ENCODE measurements at places on chromosomes 3 and 15.

- DNase-seq: no peak
These were observed 20.0 kb downstream of the TRIM71 start for GRCh38 chr3:32837789-32838188.

DNA sequence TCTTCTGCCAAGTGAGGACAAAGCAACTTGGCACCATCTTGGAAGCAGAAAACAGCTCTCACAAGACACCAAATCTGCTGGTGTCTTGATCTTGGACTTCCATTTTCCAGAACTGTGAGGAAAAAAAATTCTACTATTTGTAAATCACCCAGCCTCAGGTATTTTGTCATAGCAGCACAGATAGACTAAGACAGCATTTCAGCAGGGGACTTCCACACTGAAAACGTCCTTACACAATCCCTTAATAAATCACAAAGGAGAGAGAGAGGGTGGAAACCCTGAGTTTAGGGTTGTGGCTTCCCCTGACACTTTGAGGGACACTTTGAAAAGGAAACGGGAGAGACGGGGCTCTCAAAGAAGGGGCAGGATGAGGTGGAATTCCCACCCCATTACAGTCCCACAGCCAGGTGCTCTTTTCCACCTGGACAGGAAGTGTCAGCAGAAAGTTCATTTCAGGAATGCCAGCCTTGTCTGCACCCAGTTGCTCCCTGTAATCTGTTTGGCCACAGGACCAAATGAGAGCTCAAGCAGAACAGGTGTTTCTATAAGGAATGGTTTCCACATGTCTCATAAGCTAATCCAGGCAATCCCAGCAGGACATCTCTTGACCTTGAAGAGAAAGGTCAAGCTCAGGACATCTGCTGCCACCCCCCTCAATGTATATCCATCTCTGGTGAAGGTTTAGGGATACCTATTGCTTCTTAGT, 51.3 kb downstream of the MYLK start:
- no peak for DNase-seq

GRCh38 chr3:34068505-34068904, 270.1 kb downstream of the PDCD6IP start:
- DNase-seq: no peak

- DNase-seq: no peak
These were observed 52.2 kb upstream of the STXBP5L start for GRCh38 chr3:120855665-120856437.

DNA sequence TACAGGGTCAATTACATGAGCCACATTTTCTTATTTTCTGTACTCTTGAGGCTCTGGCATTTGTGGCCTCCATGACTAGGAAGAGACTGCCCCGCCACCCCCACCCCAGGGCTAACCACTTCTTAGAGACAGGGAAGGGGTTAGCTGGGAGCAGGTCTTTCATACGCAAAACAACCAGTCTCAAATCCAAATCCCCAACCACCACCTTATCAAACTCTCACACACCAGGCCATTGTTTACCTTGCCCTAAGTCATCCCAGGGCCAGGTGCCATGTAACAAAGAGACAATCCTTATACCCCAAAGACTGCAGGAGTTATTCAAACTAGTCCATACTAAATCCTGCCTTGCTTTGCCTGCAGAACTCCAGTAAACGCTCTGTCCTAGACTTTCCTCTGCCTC, 77.8 kb downstream of the B3GNT5 start:
- no peak for DNase-seq

- DNase-seq: no peak
These were observed 107.5 kb downstream of the WNT7A start for GRCh38 chr3:13772321-13772745.

DNA sequence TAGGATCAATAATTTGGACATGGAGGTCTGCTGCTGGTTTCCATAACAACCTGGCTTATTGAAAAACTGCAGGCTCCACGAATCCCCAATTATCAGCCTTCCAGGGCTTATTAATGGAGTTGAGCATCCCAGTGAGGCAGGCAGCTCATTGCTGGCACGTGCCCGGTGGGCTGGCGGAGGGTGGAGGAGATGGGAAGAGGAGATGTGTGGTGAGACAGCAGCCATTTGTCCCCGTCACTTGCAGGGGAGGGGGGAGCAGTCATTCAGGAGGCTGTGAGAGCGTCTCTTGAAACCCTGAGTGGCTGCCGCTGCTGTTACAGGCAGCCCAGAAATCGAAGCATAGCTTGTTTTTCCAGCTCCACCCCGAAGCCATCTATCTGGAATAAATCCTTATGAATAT, 70.6 kb downstream of the GAP43 start:
- no peak for DNase-seq

DNA sequence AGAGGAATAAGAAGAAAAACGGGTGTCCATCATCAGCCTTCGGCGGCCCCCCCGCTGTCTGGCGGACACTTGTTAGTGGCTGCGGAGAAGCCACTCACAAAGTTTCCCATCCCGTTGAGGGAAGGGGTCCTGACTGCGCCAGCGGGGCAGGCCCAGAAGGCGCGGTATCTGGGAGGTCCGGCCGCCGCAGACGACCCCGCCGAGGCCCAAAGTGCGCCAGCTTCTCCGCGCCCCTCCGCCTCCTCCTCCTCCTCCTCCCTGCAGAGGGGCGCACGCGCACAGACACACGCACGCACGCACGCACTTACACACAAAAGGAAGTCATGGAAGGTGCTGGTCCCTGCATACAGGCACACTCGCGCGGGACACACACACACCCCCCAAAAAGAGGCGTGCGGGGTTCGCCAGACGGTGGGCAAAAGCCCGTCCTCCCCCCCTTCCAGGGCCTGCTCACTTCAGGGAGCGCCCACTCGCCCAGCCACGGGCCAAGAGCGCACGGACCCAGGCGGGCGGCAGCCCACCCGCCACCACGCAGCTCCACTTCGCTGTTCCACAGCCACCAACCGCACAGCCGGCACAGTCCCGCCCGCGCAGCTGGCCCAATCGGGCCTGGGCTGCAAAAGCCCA, 18.0 kb downstream of the ZNF148 start:
- peak; percentile 85 for DNase-seq

- DNase-seq: no peak
These were observed 6.0 kb downstream of the CCR2 start for GRCh38 chr3:46359733-46360493.

DNA sequence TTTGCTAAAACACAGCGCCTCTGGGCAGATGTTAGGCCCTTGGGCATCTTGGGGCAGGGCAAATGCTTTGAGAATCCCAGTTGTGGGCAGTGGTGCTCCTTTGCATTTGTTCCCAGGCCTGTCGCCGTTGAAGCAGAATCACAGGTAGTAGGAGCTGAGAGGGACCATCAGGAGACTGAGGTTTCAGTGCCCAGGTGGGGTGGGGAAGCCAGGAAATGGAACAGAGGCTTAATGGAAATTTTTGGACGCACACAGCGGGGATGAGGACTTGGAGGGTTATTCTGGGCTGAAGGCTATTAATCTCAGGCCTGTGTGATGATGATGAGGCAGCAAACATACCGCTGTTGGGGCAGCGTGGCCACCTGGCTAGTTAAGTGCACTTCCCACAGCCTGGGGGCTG, 99.5 kb downstream of the SV2B start:
- DNase-seq: no peak

- no peak for DNase-seq
These were observed 43.1 kb upstream of the ALDH1A3 start for GRCh38 chr15:100836501-100836900.

DNA sequence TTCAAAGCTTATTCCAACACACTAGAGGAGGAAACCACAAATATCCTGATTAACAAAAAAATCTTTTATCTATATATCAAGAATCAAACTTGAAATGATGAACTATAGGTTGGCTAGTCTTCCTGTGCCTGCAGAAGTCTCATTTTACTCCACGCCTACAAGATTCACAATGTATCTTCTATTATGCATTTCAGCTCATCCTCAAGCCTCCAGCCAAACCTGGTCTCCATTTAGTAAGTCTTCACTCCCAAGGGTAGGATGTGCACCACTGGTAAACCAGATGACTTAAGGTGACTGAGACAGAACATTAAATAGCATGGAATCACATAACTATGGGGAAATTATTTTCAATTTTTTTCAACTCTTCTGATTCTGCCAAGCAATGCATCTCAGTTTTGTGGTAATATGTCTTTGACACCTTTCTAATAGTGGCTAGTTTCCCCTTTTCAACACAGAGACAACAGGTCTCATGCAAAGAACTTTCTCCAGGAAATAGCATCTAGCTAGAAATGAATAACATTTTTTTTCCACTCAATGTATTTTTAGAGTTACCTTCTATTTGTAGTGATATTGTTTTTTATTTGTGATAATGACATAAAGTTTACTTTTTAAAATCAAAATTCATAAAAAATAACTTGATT, 166.9 kb downstream of the TNIK start:
- no peak for DNase-seq

DNA sequence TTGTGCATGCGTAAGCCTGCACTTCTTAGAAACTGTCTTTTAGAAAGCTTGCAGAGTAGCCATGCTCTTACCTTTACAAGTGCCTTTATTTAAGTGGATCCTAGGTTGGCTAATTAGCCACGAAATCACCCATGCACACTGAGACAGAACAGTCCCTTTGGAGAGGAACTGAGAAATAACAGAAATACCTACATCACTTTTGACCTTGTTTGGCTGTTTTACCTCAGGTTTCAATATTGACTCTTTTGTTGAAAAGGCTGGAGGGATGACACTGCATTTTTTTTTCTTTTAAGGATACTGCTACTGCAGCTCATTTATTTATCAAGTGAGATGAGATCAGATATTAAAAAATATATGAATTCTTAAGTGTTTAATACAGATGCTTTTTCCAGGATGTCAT, 155.6 kb upstream of the GOLIM4 start:
- peak; percentile 67 for DNase-seq

GRCh38 chr3:123027292-123028232, at the start of gene SEMA5B:
TSS of gene SEMA5B (minus strand) at chr3:123027763. CDS start at chr3:122961263, 66,500 bp downstream.
- peak; percentile 73 for DNase-seq

- no peak for DNase-seq
These were observed 61.4 kb downstream of the ADCY5 start for GRCh38 chr3:123387532-123387931.

DNA sequence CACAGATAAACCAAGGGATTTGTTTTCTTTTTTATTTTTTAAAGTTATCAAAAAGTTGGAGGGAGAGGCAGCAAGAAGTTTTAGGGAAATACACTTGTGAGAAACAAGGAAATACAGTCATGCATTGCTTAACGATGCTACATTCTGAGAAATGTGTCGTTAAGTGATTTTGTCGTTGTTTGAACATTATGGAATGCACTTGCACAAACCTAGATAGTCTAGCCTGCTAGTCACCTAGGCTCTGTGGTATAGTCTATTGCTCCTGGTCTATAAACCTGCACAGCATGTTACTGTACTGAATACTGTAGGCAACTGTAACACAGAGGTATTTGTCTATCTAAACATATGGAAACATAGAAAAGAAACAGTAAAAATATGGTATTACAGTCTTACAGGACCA, 2.0 kb upstream of the NFKBIZ start:
- DNase-seq: no peak

DNA sequence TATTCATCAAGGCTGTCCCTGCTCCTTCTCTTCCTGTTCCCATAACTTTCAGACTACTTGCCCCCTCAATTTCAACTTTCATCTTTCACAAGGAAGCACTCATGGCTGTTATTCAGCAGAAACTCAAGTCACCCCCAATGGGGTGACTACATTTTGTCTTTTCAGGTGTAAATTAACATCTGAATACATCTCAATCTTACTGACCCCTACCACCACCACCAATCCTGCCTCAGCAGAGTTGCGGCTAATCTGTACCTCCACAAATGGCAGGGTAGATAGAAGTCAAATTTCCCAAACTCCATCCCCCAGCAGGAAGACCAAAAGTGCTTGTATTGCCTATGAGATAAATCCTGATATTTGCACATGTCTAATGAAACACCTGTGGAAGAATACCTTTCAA, 19.2 kb downstream of the SOX2 start:
- DNase-seq: no peak

GRCh38 chr3:27653803-27654558, 68.1 kb downstream of the EOMES start:
- no peak for DNase-seq

- DNase-seq: no peak
These were observed 195.1 kb upstream of the CBLB start for GRCh38 chr3:106063909-106064308.

- no peak for DNase-seq
These were observed 72.3 kb downstream of the RPL22L1 start for GRCh38 chr3:170797685-170798084.

- DNase-seq: no peak
These were observed 32.1 kb downstream of the RBMS3 start for GRCh38 chr3:29312960-29313452.

DNA sequence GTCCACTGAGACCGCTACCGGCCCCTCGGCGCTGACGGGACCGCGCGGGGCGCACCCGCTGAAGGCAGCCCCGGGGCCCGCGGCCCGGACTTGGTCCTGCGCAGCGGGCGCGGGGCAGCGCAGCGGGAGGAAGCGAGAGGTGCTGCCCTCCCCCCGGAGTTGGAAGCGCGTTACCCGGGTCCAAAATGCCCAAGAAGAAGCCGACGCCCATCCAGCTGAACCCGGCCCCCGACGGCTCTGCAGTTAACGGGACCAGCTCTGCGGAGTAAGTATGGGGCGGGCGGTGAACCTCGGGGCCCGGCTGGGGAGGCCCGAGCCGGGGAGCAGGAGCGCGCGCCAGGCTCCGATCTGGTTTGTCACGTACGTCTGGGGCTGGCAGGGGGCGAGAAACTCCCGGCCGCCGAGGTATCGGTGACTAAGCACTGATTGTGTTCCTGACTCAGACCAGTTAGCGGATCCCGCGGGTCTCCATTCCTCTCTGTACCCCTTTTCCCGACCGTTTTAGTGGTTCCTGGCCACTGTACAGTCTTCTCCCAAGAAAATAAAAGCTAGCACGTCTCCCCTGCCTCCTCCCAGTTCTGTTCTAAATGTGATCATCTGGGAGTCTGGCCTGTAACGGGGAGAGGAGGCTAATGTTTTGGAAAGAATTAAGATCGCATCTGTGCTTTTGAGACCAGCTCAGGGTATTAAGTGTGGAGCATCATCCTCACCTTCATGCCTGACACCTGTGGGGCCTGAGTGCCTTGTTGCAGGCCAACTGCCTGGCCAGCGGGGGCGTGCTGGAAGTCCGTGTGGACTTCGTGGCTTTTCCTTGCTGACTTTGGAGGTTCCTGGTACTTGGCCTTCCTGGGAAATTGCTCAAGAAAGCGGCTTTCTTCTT, 691 bp downstream of the MAP2K1 start:
- DNase-seq: peak; percentile 53

DNA sequence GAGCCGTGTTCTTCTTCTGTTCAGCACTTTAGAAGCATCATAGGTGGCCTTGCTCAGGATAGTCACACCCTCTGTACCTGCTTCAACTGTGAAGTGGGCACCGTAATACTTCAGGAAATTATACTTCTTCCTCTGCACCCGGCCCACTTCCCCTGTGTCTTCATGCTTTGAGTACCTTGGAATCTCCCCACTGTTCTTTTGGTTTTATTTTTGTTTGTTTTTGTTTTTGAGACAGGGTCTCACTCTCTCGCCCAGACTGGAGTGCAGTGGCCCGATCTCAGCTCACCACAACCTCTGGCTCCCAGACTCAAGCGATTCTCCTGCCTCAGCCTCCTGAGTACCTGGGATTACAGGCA, 1.7 kb downstream of the P2RY14 start:
- DNase-seq: no peak

DNA sequence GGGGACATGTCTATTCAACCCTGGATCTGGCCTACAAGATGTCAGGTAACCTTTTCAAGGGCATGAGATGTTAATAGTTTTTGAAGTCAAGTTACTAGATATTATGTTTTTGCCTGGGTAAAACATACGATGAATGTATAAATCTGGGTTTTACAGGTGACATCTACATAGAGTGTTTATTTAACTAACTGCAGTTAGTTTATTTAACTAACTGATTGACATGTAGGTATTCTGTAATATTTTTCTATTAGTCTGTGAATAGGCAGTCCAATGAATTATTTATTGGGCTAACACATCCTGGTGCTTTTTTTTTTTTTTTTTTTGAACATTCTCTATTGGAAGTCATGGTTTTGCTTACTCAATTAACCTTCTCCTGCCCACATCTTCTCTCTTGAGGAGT, 38.7 kb upstream of the TNIK start:
- no peak for DNase-seq
